Activated CD4-positive, alpha-beta T cell treated with anti-CD3 and anti-CD28 coated beads for 36 hours (primary cell): ENCODE measurements at places on chromosomes 12 and 14. TPM values are rescaled to one million over a fixed set of nuclear protein-coding genes. Genes with fewer than 3 reads are reported as not detected.

DNA sequence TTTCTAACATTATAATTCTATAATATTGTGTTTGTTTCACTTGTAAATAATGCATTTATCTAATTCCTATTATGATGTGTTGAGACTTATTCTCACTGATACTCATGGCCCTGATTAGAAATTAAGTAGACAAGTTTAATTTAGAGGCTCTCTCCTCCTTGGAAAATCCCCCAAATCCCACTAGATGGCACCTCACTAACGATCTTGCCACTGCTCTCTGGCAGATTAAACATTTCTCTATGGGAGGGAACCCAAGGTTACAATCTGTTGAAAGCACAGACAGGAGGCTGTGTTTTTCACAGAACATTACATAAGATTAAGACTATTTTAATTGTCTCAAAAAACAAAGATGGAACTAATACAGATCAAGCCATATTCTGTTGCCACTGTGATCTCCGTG lies 318.7 kb downstream of the LRFN5 start:
- no peak for DNase-seq

- DNase-seq, result no peak
Observed at GRCh38 chr12:75842090-75842489, 189.5 kb downstream of the PHLDA1 start.

DNA sequence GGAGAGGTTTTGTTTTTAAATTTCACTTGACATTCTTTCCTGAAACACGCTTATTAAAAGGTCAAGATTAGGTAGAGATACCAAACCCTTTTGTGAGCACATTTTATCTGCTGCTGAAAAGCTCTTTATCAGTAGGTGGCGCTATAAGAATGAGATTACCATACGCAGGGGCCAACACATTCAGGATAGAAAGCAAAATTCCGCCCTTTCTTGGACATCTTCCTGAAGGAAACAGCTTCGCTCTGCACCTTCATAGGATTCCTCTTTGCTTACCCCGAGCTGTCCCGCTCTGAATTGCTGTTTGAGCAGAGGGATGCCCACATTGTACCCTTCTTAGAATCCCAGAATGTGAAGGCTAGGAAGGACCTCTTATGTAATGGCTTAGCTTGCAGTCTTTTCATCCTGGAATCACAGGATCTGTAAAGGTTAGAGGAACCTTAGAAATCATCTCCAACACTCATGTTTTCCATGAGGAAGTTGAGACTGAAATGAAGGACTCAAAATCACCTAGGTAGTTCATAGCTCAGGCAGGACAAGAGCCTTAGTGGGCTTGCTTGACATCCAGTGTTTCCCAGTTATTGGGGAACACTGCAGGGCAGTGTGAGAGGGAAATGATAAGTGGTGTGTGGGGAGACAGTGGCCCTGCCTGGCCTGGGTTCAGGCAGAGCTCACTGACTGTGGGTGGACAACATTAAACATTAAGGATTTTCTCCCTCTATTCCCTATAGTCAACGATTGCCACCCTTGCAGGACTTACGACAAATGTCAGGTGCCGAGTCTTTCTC lies 38.7 kb upstream of the CRY1 start:
- peak; percentile 10 for DNase-seq

The GPR65 gene
- total RNA-seq, result 14.0 TPM

DNA sequence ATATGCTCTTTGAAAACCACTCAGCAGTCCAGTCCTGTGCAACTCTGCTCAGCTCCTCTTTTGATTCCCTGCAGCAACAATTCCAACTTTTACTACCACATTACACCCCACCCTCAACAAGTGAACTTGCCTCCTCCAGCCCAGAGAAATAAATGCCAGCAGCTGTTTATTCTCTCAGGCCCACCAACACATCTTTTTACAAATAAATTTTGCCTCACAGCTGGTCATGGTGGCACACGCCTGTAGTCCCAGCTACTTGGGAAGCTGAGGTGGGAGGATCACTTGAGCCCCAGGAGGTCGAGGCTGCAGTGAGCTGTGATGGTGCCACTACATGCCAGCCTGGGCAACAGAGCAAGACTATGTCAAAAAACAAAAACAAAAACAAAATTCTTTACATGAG lies 9.8 kb downstream of the SNX6 start:
- no peak for DNase-seq

- no peak for DNase-seq
Observed at GRCh38 chr14:79254069-79254775, 957.1 kb downstream of the DIO2 start.

DNA sequence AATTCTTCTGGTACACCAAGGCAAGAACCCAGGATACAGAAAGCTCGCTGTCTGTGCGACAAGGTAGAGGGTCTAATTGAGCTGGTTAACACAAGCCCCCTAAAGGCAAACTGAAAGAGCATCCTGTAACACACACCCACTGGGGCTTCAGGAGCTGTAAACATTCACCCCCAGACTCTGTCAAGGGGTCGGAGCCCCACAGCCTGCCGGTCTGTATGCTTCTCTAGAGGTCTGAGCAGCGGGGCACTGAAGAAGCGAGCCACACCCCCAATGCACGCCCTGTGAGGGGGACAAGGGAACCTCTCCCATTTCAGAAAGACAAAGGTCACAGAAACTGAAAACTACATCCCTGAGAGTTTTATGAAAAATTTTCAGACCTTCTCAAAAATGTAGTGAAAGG lies 1.3 kb upstream of the IPO8 start:
- DNase-seq, result no peak

The PLEKHD1 gene
- 0.05 TPM for total RNA-seq

The LRFN5 gene
- total RNA-seq, result not detected

The CCDC38 gene
- total RNA-seq, result not detected

The TMEM120B gene
- 11.7 TPM for total RNA-seq

DNA sequence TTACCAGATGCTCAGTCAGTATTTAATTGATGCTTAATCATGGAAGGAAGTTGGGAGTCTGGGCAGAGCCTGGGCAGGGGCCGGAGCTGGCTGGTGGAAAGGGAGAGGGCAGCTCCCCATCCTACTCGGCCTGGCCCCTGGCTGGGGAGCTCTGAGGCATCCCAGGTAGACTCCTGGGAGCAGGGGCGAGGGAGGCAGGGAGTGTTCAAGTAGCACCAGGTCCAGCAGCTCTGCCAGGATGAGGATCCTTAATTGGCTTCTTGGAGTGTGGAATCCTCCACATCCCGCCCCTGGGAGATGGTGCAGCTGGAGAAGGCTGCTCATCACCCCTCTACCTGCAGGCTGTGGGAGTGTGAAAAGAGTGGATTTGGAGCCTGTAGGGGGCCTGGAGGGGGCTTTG lies 30.9 kb downstream of the SYNDIG1L start:
- DNase-seq, result no peak
